Left cardiac atrium (tissue), 4 donors: ENCODE measurements at places on chromosomes 3 and 15. TPM values are rescaled to one million over a fixed set of nuclear protein-coding genes. Genes with fewer than 3 reads are reported as not detected.

Gene LXN
- 15.3 TPM for total RNA-seq

Gene CPEB1
- total RNA-seq = 1.8 TPM

Gene SORD
- 10.6 TPM for total RNA-seq

Gene ALG1L2
- 0.68 TPM for total RNA-seq

Gene SLC4A7
- 23.7 TPM for total RNA-seq

Gene DUOX1
- total RNA-seq = 1.9 TPM

- DNase-seq = no peak
Measured at GRCh38 chr15:73727330-73727976, 25.7 kb downstream of the INSYN1 start.

GRCh38 chr3:67647390-67647878 is 7.0 kb downstream of the SUCLG2 start:
- peak; percentile 49 for DNase-seq

- no peak for DNase-seq
Measured at GRCh38 chr3:139629033-139629432, 48.7 kb downstream of the NMNAT3 start.

- DNase-seq = no peak
Measured at GRCh38 chr3:143358155-143358792, 238.7 kb downstream of the CHST2 start.

DNA sequence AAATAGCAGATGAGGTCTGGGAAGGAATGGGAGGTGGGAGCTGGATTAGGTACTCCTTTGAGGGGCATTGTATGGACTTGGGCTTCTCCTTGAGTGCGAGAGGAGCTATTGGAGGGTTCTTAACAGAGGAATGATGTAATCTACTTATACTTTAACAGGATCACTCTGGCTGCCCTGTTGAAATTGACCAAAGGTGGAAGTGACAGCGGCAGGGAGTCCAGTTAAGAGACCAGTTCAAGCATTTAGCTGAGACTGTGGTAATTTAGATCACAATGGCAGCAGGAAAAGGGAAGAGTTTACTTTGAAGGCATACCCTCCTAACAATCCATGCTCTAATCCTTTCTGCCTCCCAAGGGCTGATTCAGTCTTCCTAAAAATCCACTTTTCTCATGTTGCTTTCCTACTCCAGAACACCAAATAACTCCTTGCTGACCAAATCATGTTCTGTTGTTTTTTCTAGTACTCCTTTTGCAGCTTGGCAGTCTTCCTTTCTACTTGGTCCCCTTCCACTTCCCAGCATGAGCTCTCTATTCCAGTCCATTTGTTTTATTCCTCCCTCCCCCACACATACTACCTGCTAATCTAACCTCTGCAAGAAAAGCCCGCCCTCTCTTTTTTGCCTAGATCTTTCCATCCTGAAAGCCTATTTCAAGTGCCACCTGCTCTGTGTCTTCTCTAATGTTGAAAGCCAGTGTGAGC is 139.4 kb downstream of the NECTIN3 start:
- no peak for DNase-seq

DNA sequence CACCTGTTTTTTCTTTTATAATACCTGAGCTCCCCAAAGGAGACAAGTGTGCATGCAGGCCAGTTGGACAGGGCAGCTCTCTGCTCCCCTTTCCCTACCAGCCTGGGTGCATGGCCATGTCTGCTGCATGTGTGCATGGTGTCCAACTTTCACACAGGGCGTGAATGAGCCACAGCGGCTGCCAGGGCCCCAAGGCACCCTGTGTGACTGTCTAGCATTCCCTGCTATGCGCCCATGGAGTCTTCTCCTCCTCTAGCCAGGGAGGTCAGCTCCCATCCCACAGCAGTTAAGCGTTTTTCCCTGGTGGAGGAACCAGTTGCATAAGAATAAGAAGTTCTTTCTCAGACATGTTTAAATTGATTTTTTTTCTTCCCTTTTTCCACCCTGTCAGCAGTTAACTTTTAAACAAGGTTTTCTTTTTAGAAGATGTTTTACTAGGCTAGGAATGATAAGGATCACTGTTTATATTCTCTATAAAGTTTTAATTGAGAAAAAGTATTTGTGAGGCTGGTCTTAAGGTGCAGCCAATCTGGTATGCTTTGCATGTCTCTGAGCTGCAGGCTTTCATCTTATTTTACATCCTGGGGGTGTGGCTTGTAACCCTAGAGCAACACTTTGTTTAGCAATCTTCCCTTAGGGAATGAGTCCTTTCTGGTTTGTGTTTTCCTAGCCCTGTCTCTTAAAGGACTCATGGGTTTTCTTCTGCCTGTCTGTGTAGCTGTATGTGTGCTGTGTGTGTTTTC is 20.5 kb upstream of the OR5H1 start:
- no peak for DNase-seq

DNA sequence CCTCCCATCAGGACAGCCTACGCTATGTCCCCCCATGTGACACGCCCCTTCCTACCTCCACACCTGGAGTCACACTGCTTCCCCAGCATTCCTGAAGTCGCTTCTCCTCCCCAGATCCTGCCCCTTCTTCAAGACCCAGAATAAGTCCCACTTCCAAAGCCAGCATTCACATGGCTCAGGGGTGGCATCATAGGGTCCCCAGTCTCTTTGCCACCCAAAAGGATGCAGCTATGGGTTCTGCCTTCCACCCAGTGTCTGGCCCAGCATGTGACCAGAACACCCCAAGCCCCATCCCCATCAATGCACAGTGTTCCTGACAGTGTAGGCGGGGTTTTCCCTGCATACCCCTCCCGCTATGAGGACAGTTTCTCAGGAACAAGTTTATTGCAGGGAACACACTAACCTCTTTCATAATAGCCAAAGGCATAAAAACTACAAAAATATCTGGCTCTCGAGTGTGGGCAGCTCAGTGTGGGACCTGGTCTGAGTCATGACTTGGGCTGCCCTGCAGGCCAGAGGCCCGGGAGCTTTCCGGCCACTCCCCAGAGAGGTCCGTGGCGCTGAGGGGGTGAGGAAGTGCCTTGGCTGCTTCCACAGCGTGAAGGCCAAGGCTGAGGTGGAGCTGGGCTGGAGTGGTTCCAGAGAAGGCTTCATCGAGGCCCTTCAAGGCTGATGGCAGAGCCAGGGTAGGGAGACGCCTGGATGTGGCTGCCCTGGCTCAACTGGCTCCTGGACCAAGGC is 5.8 kb downstream of the ISLR start:
- DNase-seq = peak; percentile 92
